CD4-positive, alpha-beta T cell treated with Interleukin-4 for 4 hours (primary cell): ENCODE measurements at places on chromosomes 2 and 18.
A peak's percentile ranks its signal among the peaks of the same experiment; 100 is the strongest.

- DNase-seq = peak; percentile 13
Measured at GRCh38 chr2:157838442-157839161, 37.5 kb downstream of the ACVR1 start.

- DNase-seq = no peak
Measured at GRCh38 chr2:194323740-194324139, 1333.3 kb upstream of the SLC39A10 start.

DNA sequence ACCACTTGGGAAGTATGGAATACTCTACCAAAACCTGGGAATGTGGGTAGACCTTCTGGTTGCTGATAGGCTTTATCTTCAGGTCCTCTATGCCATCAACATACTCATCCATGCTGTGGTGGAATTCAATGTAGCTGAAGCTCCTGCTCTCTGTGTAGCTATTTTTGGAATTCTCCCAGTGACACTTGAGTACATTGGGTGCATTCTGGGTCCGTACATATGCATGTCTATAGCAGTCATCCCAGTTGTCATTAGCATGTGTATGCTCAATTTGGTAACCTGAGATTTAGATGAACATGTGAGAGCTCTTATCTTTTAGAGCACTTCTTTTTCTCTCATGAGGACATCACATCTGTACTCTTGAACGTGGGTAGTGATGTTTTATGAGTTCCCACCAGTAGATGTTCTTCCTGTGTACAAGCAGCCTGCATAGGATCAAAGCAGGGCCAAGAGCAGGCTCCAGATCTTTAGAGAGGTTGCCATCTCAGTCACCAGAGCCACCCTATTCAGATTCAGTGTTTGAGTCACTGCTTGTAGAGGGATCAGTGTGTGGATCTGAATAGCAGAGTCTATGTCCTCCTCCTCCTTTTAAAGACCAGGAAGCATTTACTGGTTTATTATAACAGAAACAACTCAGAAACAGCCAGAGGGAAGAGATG lies 65.9 kb downstream of the MGAT5 start:
- DNase-seq = peak; percentile 23

DNA sequence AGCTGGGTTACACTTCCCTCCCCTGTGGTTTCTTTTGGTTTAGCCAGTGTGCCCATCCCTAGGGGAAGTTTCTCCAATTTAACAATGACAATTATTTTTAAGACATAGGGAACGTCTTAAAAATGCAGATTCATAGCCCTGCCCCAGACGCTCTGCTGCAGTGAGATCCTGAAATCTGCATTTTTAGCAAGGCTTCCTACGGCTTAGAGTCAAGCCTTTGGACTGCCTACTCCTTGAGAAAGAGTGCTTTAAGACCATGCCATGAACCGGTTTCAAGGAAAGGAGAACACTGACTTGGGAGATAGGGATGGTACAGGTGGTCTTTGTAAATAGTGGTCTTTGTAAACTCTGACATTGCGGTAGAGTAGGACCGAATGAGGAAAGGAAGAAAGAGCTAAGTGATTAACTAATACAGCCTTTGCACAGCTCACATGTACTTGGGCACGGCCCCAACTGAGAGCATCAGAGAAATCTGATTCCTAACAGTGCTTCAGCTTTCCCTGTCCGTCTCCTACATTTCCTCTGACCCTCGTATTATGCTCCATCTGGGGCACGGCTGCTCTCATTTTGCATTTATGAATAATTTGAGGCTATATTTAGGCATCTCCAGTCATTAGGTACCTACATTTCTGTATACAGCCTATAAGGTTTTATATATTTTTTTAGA lies 217.6 kb upstream of the TANK start:
- no peak for DNase-seq

DNA sequence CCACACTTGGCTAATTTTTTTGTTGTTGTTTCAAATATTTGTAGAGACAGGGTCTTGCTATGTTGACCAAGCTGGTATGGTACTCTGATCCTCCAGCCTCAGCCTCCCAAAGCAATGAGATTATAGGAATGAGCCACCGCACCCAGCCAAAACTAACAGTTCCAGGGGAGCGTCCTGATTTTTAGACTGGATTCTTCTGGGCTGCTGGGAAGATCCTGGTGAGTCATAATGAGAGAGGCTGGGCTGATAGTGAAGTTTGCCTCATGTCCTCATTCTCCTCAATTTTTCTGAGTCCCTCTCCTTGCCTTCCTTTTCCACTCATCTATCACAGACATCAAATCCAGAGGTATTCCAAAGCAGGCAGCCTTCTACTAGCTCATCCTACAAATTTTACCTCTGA lies 81.3 kb downstream of the VSNL1 start:
- DNase-seq = no peak

DNA sequence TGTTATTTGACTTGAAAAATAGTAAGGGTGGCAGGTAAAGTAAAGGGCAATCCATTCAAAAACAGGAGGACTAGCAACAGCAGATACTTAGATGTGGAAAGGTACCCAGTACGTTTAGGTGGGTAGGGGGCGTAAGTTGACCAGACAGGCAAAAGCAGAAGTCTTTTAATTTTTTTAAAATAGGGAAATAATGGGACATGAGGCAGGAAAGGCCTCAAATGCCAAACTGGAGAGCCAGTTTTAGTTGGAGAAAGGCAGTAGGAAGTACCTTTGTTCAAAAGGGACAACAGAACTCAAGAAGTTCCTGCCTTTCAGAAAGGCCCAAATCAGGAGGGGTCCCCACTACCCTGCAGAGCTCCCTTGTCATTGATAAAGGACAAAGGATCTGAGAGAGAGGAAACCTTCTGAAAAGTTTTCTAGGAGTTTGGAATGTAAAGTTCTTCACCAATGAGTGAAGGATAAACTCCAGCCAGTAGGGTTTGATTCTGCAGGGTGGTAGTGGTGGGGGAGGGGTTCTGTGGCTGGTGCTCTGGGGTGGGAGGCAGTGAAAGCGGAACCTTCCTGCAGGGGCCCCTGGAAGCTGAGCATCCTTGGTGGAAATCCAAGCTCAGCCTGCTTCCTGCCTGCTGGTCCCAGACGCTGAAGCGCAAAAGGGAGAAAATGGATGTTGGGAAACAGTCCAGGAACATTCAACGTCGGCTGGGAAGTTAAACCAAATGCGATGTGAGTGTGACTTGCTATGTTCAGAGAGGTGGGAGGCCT lies 40.1 kb downstream of the TMEM17 start:
- no peak for DNase-seq

GRCh38 chr2:215434447-215435279 lies 1.2 kb downstream of the FN1 start:
- DNase-seq = no peak

- DNase-seq = no peak
Measured at GRCh38 chr2:16073921-16074425, 133.6 kb downstream of the MYCN start.

DNA sequence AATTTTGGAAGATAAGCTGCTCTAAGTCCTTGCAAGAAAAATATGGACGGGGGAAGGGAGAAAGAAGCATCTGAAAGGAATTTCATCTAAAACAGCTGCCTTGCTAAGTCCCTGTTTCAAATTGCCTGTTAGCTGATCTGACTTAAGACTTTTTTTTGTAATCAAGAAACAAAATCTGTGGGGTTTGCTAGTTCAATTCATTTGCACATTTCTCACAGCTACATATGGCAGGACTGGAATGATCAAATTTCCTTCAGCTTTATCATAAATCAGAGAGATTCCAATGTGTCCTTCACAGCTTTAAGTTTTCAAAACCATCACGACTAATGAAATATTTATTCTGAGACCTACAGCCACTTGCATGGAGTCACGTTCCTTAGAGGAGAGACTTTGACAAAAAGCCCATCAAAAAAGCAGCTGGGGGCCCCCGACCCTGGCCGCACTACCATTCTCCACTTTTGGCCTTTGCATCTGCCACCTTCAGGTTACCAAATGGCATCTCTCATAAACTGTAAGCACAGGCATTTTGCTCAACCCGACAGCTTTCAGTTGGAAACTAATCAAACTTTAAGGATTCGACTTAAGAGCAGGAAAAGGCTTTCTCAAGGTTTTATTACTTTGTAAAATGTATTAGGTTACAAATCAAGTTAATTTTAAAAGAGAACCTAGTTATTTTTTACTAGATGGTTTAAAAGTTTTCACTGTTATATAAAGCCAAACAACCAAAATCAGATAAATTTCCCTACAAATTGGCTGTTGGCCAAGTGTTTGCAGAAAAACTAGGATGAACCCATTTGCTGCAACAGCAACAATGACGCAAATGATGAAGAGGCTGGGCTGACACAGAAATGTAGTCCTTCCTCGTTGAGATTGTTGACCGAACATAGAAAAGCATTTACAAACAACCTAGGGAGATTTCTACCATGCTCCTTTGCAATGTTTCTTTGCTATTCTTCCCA lies 100.4 kb upstream of the RND3 start:
- no peak for DNase-seq

DNA sequence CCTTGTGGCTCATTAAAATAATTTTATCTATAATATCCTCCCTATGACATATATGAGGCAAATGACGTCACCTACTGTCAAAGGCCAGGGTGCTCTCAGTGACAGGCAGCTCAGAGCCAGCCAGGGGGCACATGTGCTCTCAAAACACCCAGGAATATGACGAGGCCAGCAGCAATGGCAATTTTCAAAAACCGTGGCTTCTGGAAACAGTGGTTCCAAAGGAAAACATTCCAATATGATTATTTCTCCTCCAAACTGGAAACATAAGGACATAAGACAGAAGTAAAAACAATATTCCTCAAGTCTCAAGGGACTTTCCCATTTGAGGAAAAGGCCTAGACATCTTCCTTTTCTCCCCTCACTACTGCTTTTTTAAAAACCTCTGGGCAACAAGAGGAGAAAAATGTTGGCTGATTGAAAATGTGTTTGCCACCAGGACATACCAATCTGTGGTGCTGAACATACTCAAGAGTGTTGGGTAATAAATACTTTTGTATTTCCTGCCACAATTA lies 40.8 kb downstream of the RNF152 start:
- no peak for DNase-seq

GRCh38 chr2:162840598-162841246 lies 2.2 kb upstream of the KCNH7 start:
- no peak for DNase-seq

DNA sequence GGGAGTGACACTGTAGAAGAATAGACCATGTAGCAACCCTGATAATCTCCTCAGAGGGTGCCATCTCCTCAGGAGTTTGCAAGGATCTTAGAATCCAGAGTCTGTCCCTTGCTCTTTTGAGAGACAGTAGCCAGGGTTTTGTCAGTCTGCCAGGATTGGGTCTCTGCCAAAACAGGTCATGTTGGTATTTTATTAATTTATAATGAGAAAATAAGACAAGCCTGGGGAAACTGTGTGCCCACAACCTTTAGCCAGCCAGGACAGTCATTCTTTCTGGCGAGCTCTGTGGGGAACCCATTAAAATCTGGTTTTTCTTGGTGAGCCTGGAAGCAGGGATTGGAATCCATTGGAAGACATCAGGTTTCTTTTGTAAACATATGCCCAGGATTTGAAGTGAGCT lies 78.6 kb downstream of the PTPRM start:
- DNase-seq = no peak

GRCh38 chr2:127840893-127841292 lies 17.1 kb downstream of the POLR2D start:
- no peak for DNase-seq

- no peak for DNase-seq
Measured at GRCh38 chr2:14324308-14324707, 308.2 kb upstream of the LRATD1 start.

DNA sequence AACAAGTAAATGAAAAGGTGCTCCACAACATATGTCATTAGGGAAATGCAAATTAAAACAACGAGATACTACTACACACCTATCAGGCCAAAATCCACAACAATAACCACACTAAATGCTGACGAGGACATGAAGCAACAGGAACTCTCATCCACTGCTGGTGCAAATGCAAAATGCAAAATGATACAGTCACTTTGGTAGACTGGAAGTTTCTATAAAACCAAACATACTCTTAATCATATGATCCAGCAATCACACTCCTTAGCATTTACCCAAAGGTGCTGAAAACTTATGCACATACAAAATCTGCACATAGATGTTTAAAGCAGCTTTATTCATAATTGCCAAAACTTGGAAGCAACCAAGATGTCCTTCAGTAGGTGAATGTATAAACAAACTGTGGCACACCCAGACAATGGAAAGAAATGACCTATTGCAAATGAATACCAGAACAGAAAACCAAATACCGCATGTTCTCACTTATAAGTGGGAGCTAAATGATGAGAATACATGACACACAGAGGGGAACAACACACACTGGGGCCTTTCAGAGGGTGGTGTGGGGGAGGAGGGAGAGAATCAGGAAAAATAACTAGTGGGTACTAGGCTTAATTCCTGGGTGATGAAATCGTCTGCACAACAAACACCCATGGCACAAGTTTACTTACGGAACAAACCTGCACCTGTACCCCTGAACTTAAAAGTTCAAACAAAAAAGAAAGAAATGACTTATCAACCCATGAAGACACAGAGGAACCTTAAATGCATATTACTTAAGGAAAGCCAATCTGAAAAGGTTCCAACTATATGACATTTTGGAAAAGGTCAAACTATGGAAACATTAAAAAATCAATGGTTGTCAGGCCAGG lies 80.4 kb downstream of the ASXL2 start:
- DNase-seq = no peak

- DNase-seq = peak; percentile 55
Measured at GRCh38 chr2:233053928-233054784, 6.0 kb upstream of the INPP5D start.

GRCh38 chr2:134440336-134440909 lies 186.6 kb downstream of the MGAT5 start:
- no peak for DNase-seq

- no peak for DNase-seq
Measured at GRCh38 chr2:200779214-200779613, 32.5 kb upstream of the BZW1 start.
